ENCODE measurements at places on chromosomes 13 and 19.

DNA sequence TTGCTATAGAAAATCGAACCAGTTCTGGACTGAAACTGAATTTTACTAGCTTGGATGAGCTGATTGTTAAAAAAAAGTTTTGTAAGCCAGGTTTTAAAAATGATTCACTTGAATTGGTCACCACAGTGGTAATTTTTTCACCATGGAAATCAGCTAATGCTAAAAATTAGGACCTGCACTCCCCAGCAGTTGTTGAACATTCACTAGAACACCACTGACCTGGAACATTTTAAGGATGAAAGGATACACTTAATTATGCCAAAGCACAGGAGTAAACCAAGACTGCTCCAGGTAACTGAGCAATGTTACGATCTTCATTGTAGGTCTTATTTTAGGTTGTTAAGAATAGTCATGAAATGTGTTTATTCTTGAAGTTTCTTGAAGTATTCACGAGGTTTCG is 1342.6 kb upstream of the SPRY2 start:
- no peak for DNase-seq

GRCh38 chr13:48624016-48624415 is 29.7 kb upstream of the CYSLTR2 start:
- peak; percentile 26 for DNase-seq

DNA sequence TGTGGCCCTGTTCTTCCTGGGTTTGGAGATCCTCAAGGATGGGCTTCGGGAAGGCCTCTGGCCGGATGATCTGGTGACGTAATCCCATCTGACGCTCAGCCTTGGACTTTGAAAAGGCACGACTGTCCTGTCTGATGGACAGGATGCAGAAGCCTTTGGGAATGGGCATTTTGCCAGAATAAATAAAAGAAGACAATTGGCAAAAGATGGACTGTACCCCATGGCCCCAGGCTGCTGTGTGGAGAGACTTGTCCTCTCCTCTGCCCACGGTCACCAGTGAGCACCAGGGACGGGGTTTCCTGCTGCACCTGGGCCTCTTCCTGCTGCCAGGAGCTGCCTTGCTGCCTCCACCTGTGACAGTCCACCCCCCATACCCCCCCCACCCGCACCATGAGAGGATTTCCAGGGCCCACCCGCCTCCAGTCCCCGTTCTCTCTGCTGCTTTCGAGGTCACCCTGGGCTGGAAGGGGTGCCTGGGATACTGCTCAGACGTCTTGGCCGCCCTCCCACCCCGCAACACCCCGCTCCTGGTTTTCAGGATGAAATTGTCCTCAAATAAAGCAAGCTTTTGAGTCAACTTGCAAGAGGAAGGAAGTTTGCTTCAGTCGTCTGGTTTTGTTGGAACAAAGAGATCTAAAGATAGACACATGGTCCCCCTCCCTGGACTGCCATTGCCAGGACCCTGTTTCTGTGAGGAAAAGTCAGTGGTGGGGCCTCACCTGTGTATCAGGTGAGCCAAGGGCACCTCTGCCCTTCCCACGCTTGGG is 40.9 kb downstream of the MCF2L start:
- no peak for DNase-seq

- DNase-seq: no peak
Measured at GRCh38 chr13:72648513-72649065, 78.8 kb downstream of the MZT1 start.

DNA sequence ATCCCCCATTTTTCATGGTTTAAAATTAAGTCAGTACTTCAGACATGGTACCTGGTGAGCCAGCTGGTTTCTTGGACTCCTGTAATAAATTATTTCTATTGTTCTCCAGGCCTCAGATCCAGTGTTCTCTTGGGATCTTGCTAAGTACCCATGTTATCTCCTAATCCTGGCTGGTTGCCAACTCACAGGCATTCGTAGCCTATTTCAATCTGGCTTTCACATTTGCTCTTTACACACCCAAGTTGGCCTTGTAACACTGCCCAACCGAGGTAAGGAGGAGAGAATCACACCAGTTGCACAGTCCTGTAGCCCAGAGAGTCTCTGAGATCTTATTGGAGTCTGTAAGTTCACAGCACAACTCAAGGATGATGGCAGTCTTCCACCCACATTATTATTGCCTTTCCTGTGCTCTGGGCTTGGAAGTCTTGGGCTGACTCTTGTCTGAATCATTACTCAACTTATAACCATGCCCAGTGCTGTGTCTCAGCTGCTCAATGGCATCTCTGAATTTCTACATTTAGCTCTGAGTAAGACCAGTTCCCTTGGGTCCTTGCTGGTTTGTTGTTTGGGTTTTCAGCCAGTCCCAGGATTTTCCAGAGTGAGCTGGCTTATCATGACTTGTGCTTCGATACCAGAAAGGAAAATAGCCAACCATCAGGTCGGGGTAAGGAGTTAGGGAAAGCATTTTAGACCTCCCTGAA is 76.6 kb upstream of the KLF12 start:
- no peak for DNase-seq

GRCh38 chr19:55857149-55857548 is 20.8 kb downstream of the NLRP4 start:
- DNase-seq: no peak
